ENCODE measurements at places on chromosomes 2 and 18.

- DNase-seq: no peak
These were observed 114.5 kb downstream of the RGPD3 start for GRCh38 chr2:106353676-106354075.

DNA sequence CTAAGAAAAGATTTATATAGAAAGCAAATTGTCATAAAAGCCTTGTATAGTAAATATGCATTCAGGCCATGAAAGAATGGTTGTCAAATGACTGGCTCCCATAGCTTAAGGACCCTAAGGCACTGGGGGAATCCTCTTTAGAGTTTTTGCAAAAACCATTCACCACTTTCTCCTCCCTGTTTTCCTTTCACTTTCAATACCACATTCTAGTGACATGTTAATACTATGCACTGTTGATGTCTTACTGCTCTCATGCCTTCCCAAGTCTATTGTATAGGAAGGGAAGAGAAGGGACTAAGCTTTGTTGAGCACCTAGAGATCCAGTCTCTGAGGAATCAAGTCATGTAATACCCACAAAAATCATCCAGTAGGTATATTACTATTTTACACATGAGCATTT lies 383.0 kb upstream of the LRRTM1 start:
- no peak for DNase-seq

GRCh38 chr18:59357928-59358327 lies 1.1 kb downstream of the LMAN1 start:
- DNase-seq: no peak

- DNase-seq: no peak
These were observed 63.1 kb downstream of the PARD3B start for GRCh38 chr2:204608237-204608939.

GRCh38 chr2:195489101-195489500 lies 167.9 kb upstream of the SLC39A10 start:
- no peak for DNase-seq

DNA sequence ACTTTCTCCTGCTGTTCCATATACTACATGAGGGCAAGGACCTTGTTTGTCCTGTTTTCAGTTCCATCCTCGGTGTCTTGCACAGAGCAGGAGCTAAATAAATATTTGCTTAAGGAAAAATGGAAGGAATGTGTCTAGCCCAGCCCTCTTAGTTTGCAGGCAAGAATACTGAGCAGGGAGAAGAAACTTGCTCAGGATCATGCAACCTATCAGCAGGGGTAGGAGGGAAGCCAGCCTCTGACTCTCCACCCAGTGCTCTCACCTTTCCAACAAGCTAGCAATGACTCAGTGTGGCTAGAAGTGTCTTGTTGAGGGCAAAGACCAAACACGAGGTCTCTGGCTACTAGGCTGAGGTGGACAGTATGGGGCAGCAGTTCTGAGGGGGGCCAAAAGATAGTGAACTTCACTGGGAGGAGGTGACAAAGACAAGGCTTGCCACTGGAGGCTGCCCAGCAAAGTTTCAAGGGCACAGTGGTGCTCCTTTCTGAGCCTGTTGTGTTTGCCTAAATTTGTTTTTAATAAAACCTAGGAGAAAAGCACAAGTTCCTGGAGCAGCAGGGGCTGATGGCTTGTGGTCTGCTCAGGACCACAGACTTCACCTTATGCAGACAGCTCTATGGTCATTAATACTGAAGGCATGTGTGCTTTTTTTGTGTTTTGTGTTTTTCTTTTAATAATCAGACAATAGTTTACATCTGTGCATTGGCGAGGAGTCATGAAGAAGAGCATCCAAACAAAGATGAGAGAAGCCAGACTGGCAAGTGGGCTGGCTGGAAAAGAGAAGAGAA lies 49.1 kb upstream of the CTAGE1 start:
- no peak for DNase-seq

DNA sequence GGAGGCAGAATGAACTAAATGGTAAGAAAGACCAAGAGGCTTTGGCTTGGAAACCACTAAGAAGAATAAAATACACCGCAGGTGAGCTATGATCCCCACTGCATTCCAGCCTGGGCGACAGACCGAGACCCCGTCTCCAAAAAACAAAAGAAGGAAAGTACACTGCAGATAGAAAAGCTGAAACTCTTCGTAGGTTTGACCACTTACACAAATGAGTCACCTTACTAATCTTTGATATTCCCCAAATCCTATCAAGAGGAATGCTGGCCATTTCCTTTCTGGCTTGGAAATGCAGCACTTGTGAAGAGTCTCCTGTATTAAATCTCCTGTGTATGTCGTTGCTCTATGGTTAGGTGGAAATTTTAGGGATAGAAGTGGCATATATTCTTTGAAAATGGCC lies 108.8 kb downstream of the MTCL1 start:
- DNase-seq: no peak

DNA sequence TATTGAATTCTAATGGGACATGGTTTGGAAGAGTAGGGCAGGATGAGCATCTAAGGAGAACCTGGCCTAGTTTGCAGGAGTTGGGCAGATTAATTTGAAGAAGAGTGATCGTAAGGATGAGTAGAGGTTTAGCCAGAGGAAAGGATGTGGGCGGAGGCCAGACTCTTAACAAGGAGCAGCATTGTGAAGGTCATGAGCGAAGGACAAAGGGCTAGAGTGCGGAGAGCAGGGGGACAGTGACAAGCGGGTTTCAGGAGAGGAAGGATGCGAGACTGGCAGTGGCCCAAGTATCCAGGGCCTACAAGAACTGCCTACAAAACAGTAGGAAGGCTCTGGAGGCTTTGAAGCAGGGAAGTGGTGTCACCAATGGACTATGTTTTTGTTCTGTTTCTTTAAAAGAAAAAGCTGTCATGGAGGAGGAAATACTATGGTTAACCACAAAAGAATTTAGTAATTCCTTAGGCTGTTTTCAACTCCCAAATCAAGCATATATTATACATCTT lies 20.1 kb downstream of the SLC66A3 start:
- no peak for DNase-seq

GRCh38 chr2:18701981-18702380 lies 112.6 kb upstream of the NT5C1B start:
- DNase-seq: no peak

DNA sequence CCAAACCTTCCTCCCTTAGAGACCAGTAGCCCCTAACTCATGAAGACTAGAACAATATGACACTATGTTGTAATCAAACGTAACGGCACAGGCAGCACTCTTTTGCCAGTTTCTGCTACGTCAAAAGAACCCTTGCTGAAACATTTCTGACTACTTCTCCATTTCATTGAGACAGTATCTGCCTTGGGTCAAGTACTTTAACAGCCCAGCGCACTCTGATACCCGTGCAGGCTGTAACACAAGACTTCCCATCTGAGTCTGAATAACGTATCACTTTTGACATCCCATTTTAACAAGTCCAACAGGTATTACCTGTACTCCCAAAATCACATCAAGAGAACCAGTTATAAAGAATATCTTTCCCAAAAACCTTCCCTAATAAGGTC lies 38.4 kb downstream of the TBC1D8 start:
- DNase-seq: no peak

DNA sequence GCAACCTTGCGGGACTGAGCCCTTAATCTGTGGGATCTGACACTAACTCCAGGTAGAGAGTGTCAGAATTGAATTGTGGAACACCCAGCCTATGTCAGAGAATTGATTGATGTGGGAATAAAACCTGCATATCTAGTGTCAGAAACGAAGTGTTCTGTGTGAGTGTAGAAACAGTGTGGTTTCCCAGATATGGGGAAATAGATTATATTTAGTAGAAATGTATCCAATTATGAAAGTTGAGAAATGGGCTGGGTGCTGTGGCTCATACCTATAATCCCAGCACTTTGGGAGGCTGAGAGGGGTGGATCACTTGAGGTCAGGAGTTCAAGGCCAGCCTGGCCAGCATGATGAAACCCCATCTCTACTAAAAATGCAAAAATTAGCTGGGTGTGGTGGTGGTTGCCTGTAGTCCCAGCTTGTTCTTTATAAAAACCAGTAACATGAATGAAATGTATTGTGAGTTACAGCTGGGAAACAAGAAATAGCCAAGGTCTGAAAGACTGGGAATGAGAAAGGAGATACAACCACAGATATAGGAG lies 4.3 kb upstream of the TP53I3 start:
- no peak for DNase-seq

DNA sequence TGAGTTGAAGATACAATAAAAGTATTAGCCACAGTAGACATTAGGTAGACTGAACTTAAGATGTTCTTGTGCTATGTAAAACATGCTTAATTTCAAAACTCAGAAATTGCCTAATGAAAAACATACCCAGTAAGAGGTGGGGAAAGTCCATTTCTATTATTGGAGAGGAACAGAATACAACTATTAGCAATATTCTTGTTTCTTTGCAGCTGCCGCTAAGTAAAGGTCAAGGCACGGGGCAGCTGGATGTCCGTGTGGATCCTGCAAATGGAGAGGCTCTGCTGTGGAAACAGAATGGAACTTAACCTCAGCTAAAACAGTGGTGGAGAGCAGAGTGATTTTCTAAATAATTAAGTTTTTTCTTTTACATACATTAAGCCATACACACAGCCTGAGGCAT lies 139.2 kb upstream of the ARHGAP28 start:
- no peak for DNase-seq

- no peak for DNase-seq
These were observed 79.6 kb downstream of the MBP start for GRCh38 chr18:77052983-77053309.

DNA sequence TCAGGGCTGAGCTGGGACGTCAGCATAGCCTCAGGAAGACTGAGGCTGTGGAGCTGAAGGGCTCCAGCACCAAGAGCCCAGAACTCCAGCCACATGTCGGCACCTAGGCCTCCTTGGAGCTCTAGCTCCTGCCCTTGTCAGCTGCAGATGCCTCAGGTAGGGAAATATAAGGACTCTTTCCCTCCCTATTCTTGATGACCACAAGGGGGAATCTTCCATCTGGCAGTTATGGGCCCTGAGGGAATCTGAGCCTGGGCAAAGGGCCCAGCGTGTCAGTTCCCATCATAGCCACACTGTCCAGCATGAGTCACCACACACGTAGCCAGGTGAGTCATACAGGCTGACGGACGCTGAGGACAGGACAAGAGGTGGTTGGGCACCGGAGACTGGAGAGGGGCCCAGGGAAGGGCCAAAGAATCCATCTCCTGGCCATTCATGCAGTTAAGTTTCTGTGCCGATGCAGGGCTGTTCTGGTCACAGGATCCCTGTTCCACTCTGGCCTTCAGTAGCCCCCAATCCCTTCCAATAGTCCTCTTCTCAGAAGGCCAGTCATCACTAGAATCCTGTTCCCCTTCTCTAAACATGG lies 1.8 kb downstream of the MPV17 start:
- no peak for DNase-seq

- no peak for DNase-seq
These were observed 174.0 kb downstream of the SMAD2 start for GRCh38 chr18:47756364-47757016.

DNA sequence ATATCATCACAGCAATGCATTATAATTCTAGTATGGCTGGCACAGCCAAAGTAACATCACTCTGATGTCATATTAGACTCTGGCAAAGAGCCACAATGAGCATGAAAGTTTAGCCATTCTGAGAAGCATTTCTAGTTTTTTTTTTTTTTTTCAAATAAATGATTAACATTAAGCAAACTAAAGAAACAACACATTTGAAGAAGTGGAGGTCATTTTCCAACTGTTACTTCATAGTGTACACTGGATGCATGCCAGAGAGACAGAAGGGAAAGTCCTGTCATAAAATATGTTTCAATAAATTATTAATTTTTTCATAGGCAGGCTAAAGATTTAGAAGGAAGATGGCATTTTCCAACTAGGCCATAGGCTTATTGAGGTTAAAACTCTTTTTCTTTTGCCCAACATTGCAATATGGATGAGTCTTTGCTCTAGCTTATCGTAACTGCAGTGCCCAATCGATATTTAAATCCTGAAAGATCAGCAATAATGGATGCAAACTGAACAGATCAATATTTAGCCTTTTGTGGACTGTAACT lies 1630.4 kb upstream of the ACVR2A start:
- no peak for DNase-seq

- no peak for DNase-seq
These were observed 1.2 kb downstream of the BMPR2 start for GRCh38 chr2:202377207-202377761.

GRCh38 chr2:105910497-105911238 lies 166.0 kb downstream of the NCK2 start:
- DNase-seq: no peak

DNA sequence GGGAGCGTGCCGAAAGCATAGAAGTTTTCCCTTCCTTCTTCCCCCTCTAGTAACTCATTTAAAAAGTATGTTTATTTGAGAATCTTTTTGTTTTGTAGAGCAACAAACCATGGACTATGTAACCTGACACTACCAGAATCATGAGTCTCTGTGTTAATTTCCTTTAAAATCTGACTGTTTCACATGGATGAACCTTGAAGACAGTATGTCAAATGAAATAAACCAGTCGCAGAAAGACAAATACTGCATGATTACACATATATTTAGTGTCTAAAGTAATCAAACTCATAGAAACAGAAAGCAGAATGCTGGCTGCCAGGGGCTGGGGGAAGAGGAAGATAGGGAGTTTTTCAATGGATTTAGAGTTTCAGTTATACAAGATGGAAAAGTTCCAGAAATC lies 32.3 kb downstream of the PTPN2 start:
- no peak for DNase-seq

DNA sequence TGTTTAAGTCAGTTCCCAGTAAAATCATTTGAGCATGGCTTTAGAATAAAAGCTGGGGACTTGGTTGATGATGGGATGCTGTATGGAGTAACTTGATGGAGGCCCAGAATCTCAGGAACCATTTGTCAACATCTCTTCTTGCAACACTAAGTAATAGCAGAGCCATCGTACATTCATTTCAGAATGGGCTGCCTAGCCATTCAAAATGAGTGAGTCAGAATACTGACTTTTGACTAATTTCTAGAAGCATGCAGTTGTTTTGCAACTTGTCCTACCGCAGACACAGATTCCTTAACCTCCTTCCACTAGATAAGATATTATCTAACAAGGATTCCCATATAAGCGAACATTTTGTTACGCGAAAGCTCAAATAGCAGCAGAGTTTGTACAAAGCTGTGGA lies 229.5 kb downstream of the CNTNAP5 start:
- no peak for DNase-seq

GRCh38 chr18:10245846-10246175 lies 208.6 kb upstream of the APCDD1 start:
- no peak for DNase-seq

All from activated gamma-delta T cell (primary cell).